A549 treated with CpdA at 1 μM for 4 hours (cell line): ENCODE measurements at places on chromosomes 2 and 18. TPM values are rescaled to one million over a fixed set of nuclear protein-coding genes. Genes with fewer than 3 reads are reported as not detected.

Gene CNDP1
- total RNA-seq, result not detected in 5 replicates

Gene ZNF396
- 0.56 to 1.0 TPM (median 0.69 TPM) in 5 replicates for total RNA-seq

Gene ST6GAL2
- 18.8 to 31.5 TPM (median 19.4 TPM) in 5 replicates for total RNA-seq

Gene B4GALT6
- total RNA-seq, result 6.6 to 10.7 TPM (median 7.9 TPM) in 5 replicates

Gene FNDC4
- 3.3 to 4.6 TPM (median 4.0 TPM) in 5 replicates for total RNA-seq

Gene SCTR
- total RNA-seq, result not detected in 5 replicates

Gene SIX3
- 0.24 to 0.66 TPM (median 0.47 TPM) in 5 replicates for total RNA-seq
